CD4-positive, alpha-beta T cell treated with Interleukin-4 for 4 hours (primary cell): ENCODE measurements at places on chromosomes 7 and 10.

DNA sequence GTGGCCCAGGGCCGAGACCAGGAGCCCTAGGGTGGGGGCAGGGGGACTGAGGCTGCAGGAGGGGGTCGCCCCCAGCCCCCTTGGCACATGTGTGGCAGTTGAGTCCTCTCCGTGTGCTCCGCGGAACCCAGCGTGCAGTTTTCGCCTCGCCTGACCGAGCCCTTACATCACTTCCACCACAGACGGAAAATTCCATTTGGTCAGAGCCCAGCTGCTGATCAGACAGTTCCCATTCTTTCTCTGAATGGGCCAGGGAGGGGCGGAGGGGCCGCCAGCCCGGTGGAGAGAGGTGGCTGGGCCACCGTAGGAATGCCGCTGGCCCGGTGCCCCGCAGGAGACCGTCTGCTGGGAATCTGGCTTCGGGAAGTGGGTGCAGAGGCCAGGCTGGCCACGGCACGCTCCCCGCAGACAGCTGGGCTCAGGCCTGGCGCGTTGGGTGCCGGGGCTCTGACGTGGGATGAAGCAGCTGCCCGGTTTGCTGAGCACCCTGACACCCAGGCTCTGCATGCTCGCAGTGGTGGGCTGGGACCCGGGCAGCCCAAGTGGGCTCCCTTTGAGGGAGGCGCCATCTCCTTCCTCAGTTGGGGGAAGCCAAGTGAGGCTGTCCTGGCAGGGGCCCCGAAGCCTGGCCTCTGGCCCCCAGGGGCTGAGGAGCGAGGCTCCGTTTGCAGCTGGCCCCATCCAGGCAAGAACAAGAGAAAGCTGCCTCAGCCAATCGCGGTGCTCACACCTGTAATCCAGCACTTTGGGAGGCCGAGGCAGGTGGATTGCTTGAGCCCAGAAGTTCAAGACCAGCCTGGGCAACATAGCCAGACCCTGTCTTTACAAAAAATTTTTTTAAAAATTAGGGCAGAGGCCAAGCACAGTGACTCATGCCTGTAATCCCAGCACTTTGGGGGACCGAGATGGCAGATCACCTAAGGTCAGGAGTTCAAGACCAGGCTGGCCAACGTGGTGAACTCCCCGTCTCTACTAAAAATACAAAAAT lies 9.9 kb downstream of the TTYH3 start:
- no peak for DNase-seq

DNA sequence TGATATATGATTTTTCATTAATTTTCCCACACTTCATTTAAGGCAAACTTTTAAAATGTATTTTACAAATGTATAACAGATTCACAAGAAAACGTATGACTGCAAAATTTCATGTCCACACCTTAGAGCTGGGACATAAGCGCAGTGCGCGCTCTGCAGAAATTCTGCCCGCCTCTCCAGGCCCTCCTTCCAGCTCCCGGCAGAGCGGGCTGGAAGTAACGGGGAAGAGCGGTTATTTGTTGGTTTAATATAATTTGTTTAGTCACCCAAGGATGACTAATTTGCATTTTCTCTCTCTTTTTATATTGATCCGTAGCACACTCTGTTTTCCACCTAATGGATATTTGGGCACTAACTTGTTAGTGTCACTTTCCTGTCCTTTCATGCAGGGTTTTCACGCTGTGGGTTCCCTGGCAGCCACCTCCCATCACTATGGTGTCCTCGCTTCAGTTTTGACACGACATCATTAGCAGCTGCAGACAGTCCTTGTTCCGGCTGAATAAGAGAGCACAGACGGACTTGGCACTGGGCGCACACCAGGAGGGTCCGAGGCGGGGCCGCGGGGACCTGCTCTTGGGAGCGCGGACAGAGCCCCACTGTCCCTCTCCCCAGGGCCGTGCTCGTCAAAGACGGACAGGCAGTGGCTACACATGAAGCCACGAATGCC lies 129.2 kb upstream of the SEC61G start:
- DNase-seq = no peak

DNA sequence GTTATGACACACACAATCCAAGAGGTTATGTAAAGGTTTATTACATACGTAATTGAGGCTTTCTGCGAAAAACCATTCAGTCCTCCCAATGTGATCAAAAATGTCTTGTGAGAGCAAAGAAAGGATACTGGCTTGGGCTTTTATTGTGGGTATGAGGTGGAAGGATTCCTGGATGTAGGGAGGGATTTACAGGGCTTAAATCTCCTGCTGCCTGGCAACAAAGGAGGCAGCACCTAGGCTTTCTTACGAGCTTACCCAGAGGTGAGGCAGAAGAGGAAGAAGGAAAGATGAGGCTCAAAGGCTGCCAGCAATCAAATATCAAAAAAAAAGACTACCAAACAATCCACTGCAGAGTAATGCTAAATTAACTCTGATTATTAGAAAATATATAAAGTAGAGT lies 1149.5 kb upstream of the POT1 start:
- DNase-seq = no peak

DNA sequence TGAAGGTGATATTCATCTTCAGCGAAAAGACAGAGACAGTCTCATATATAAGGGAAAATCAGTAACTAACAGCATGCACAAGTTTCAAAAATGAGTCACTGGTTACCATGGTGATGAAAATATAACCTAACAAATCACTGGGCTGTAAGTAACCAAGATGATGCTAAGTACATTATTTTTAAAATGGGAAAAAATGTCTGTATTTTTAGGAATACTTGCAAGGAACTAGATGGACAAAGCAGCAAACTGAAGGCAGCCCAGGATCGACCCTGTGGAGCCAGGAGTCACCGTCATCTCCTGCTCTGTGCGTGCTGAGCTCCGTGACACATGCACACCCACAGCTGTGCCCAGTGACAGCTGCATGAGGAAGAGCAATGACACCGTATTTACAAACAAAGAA lies 137.3 kb downstream of the ELMO1 start:
- peak; percentile 78 for DNase-seq

DNA sequence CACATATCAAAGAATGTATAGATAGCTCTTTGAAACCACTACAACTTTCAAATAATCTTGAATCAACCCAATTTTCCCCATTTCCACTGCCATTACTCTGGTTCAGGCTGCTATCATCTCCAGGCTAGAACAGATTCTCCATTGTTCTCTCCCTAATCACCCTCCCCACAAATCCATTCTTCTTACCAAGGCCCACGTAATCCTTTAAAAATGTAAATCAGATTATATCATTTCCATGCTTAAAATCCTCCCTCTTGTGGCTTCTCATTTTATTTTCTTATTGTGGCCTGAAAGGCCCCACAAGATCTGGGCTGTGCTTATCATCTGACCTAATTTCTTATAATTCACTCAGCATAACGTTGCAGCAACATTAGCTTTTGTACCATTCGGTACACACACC lies 3.0 kb upstream of the PON1 start:
- no peak for DNase-seq
